ENCODE measurements at places on chromosomes 4 and X.

GRCh38 chr4:24423670-24424069, 160.7 kb downstream of the DHX15 start:
- no peaks in the 10 kb centered on the region for H3K27me3 ChIP-seq
- H3K27ac ChIP-seq = no peak overlapping the region
- no peaks in the 10 kb centered on the region for H3K4me1 ChIP-seq
- no peak for DNase-seq
- H3K36me3 ChIP-seq = no peaks in the 10 kb centered on the region

GRCh38 chr4:64144994-64145393, 264.3 kb downstream of the TECRL start:
- no peak overlapping the region for H3K4me3 ChIP-seq
- no peaks in the 10 kb centered on the region for H3K36me3 ChIP-seq
- no peak overlapping the region for H3K27ac ChIP-seq
- no peaks in the 10 kb centered on the region for H3K4me1 ChIP-seq
- no peak for DNase-seq
- H3K27me3 ChIP-seq = no peaks in the 10 kb centered on the region

DNA sequence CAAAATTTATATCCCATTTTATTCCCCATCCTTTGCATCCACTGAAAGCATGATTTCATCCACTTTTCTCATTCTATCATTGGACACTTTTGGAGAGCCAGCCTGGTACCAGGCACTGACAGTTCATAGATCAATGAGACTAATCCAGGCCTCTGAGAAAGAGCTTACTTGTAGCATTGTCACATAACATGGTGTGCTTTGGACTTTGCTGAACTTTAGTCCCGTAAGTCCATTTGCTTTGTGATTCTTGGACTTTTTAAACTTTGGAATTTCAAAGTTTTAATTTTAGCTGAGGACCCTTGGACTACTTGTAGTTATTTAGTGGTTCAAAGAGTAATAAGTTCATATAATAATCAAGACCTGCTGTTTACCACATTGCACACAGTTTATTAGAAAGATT, 11.5 kb downstream of the LIAS start:
- no peak for DNase-seq
- H3K27me3 ChIP-seq = no peaks in the 10 kb centered on the region
- H3K4me1 ChIP-seq = no peaks in the 10 kb centered on the region
- peaks cover 10% of the 10 kb centered on the region for H3K36me3 ChIP-seq

DNA sequence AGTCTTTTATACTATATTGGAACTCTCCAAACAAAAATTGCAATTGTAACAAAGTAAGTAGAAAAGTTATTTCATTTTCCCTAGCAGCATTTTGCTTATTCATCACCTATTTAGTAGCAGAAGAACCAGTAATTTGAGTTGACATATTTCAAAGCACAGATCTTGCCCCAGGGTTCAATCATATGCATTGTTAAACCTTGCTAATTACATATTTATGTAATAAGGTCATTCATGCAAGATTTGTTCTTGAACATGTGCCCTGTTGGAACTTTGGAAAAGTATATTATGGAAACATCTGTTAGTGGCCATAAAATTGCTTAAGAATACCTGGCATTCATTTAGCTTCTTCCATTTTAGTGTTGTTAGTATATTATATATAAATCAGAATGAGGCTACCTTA, 191.7 kb downstream of the TLL1 start:
- H3K4me3 ChIP-seq = no peak overlapping the region
- no peaks in the 10 kb centered on the region for H3K36me3 ChIP-seq
- no peak for DNase-seq
- no peaks in the 10 kb centered on the region for H3K4me1 ChIP-seq
- H3K27me3 ChIP-seq = no peaks in the 10 kb centered on the region
- H3K27ac ChIP-seq = no peak overlapping the region

- no peaks in the 10 kb centered on the region for H3K4me1 ChIP-seq
- no peak overlapping the region for H3K27ac ChIP-seq
- H3K27me3 ChIP-seq = no peaks in the 10 kb centered on the region
- H3K4me3 ChIP-seq = no peak overlapping the region
- DNase-seq = no peak
Measured at GRCh38 chr4:5044341-5044740, 6.9 kb upstream of the STK32B start.

DNA sequence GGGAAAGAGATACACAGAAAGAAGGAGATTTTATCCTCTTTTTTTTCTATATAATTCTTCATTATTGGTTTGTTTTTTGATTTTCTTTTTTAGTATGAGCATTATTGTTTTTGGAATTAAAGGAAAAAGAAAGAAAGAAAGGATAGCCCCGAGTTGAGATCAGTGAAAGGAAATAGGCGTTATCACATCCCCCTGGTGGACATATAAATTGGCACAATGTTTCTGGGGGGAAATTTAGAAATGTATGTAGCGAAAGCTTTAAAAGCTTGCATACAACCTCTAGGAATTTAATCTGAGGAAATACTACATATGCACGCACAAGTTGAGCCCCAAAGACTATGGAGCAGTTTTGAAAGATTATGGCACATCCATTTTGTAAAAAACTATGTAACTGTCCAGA, 226.3 kb upstream of the LDB2 start:
- H3K4me3 ChIP-seq = no peak overlapping the region
- H3K27ac ChIP-seq = no peak overlapping the region
- DNase-seq = no peak
- H3K27me3 ChIP-seq = no peaks in the 10 kb centered on the region

- no peaks in the 10 kb centered on the region for H3K36me3 ChIP-seq
- no peak for DNase-seq
- peaks cover 11% of the 10 kb centered on the region for H3K4me1 ChIP-seq
- H3K27me3 ChIP-seq = peaks cover 4% of the 10 kb centered on the region
Measured at GRCh38 chrX:137427816-137428215, 138.1 kb upstream of the ZIC3 start.

DNA sequence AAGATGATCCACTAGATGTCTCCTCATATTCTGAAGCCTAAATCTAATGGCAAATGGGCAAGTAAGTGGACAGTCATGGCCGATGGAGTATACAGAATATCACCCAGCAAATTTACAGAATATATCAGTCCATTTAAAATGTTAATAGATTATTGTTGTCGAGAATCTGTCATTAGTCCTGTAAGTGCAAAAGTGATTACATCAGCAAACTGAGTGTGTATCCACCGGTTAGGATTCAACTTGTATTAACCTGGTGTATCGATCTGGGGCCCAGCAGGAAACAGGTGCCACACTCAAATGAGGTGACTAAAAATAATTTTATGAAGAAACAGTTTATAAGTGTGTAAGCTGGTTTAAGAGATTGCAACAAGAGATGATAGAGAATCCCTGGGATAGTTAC, 367.9 kb upstream of the FAM47C start:
- H3K36me3 ChIP-seq = no peaks in the 10 kb centered on the region
- no peaks in the 10 kb centered on the region for H3K27me3 ChIP-seq
- no peak overlapping the region for H3K27ac ChIP-seq
- H3K4me3 ChIP-seq = no peak overlapping the region
- H3K4me1 ChIP-seq = no peaks in the 10 kb centered on the region
- no peak for DNase-seq

GRCh38 chr4:84648863-84649647, 66.1 kb downstream of the CDS1 start:
- no peaks in the 10 kb centered on the region for H3K27me3 ChIP-seq
- H3K4me1 ChIP-seq = no peaks in the 10 kb centered on the region
- H3K4me3 ChIP-seq = no peak overlapping the region
- H3K27ac ChIP-seq = no peak overlapping the region
- H3K36me3 ChIP-seq = no peaks in the 10 kb centered on the region

GRCh38 chr4:117331817-117332216, 246.4 kb upstream of the TRAM1L1 start:
- DNase-seq = no peak
- no peaks in the 10 kb centered on the region for H3K4me1 ChIP-seq
- no peaks in the 10 kb centered on the region for H3K36me3 ChIP-seq
- H3K4me3 ChIP-seq = no peak overlapping the region

DNA sequence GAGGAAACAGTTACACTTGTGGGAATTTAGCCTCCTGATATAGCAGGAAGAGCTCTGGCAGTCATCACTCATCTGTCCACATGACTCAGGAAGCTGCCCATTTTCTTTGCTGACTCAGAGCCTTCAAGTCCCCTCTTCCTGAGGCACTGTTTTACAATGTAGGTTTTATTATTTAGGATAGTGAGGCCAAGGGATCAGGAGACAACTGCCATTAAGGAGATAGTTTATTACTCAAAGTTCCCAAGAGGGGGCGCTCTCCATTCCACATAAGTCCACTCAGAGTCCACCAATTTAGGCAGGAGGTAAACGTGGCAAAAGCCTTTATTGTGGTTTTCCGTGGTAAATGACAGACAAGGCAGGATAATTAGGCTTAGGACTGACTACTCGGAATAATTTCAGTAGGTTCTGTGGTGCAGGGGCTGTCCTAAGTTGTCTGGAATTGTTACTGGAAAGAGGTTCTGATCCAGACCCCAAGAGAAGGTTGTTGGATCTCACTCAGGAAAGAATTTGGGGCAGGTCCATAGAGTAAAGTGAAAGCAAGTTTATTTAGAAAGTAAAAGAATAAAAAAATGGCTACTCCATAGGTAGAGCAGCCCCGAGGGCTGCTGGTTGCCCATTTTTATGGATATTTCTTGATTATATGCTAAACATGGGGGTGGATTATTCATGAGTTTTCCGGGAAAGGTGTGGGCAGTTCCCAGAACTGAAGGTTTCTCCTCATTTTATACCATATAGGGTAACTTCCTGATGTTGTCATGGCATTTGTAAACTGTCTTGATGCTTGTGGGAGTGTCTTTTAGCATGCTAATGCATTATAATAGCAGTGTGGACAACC, 96.0 kb upstream of the RAB40AL start:
- no peak overlapping the region for H3K27ac ChIP-seq
- no peaks in the 10 kb centered on the region for H3K4me1 ChIP-seq
- H3K36me3 ChIP-seq = no peaks in the 10 kb centered on the region

DNA sequence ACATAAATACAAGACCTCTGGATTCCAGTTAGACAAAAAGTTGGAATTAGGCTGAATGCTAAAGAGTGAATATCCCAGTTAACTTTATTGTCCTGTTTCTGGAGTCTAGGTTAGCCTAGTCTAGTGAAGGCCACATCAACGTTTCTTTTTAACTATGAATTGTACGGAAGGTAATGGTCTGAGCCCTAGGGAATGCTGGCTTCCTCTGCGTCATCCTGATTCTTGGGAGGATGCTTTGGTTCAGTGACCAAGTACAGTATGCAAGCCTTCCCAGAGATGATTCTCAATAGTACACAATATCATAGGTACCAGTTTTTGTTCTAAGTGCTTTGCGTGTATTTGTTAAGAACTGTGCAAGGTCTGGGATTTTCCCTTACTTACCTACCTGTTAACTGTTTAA, 11.8 kb downstream of the DIAPH2 start:
- H3K4me3 ChIP-seq = no peak overlapping the region
- no peaks in the 10 kb centered on the region for H3K36me3 ChIP-seq
- H3K4me1 ChIP-seq = no peaks in the 10 kb centered on the region
- no peak overlapping the region for H3K27ac ChIP-seq
- no peaks in the 10 kb centered on the region for H3K27me3 ChIP-seq
- DNase-seq = no peak
